Mucosa of gallbladder (tissue), 1 donor: ENCODE measurements at places on chromosomes 5 and 9. TPM values are rescaled to one million over a fixed set of nuclear protein-coding genes. Genes with fewer than 3 reads are reported as not detected.

GRCh38 chr5:112034421-112034979, 277.5 kb upstream of the NREP start:
- no peak for DNase-seq

GRCh38 chr5:158856291-158856690, 243.4 kb downstream of the EBF1 start:
- no peak for DNase-seq

DNA sequence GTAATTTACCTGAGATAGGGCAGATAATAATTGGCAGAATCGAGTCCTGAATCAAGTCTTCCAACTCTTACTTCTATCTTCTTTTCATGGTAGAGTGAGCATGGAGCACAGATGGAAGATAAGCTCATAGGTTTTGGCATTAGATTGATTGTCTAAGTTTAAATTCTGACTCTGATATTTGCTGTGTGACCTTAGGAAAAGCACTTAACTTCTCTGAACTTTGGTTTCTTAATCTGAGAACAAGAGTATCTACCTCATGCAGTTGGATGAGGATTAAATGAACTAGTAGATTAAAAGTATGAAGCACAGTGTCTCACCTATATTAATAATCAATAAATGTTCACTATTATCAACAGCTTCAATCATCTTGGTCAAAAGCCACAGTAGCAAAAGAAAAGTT, 9.4 kb upstream of the ASTN2 start:
- no peak for DNase-seq

GRCh38 chr5:75047356-75047755, 5.0 kb downstream of the GCNT4 start:
- DNase-seq = no peak

GRCh38 chr5:143251190-143251589, 152.3 kb downstream of the NR3C1 start:
- DNase-seq = no peak

DNA sequence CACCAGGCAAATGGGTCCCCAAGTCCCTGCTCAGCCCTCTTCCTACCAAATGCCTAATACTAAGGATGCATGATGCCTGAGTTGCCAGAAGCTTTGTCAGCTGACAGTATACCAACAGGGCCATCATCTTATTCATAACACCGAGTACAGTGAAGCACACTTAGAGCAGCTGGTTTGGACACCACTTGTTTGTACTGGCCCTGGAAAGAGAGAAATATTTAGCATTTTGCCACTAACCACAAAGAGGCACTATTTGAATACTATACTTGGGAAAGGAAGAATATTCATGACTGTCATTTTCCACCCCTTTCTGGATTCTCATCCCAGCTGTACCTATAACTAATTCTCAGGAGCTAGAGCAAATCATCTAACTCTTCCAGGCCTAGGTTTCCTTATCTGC, 364.4 kb upstream of the KIF2A start:
- no peak for DNase-seq

GRCh38 chr5:14954616-14955343, 83.2 kb upstream of the ANKH start:
- no peak for DNase-seq

GRCh38 chr9:23938908-23939307, 112.9 kb upstream of the ELAVL2 start:
- DNase-seq = no peak

GRCh38 chr9:127915801-127916719, 781 bp downstream of the ST6GALNAC4 start:
- DNase-seq = no peak

- peak; percentile 43 for DNase-seq
Observed at GRCh38 chr9:127154390-127155191, 32.2 kb upstream of the ANGPTL2 start.

DNA sequence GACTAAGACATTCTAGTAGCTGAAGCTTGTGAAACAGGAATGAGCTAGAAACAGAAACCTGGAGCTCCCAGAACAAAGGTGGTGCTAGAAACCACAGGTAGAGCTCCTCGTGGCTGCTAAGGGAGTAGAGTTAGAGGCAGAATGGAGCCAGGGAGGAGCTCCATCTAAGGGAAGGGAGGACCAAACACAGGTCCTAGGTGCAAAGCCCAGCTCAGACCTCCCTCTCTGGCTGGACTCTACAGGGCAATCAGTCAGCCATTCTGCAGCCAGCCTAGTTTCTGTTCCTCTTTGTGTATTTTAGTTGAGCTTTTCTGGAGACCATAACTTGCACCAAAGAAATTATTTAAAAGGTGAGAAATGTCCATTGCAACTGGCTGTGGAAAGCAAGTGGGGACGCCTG, 70.4 kb downstream of the CRB2 start:
- DNase-seq = no peak

DNA sequence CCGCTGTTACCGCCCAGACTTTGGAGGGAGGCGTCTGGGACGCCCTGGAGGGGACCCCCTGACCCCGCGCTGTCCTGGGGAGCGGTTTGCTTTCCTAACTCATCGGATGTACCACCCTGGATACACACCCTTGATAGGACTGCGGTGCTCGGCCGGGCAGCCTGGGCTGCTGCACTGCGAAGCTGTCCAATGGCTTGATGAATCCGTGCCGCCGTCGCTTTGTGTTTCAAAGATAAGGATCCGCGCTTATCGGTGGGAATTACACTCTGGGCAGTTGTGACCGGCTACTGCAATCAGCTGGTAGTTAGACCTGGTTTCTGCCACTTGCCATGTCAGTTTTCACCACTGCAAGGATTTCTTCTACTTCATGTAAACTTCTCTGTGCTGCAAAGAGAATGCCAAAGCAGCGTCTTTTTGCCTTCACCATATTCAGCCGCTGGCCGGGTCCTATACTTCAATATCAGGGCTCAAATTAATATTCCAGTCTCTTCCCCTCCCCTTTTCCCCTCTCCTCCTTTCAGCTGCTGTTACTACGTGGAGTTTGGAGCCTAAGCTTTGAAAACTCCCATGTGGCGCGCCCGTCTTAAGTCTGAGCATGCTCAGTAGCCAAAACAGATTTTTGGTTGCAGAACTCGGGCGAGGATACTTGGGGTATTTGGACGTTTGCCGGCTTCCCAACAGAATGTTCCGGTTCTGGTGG, 727 bp downstream of the SMAD5 start:
- peak; percentile 46 for DNase-seq

- DNase-seq = no peak
Observed at GRCh38 chr9:134214766-134215419, 50.5 kb upstream of the RNU6ATAC start.

DNA sequence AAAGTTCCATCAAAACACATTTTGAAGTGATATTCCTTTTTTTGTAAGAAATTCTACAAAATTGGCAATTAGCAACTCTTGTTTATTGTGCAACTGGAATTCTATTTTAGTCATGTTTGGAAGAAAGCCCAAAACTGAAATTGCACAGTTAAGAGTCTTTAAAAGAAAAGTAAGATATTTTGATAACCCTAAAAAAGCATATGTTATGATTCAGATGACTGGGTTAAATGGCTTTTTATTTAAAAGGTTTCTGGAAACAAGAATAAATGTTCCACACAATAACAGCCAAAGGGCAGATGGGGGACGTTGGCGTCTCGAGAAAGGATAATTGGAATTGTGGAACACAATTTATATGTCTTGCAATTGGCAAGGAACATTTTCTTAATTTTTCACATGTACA, 275.2 kb downstream of the CDH9 start:
- DNase-seq = no peak

- DNase-seq = no peak
Observed at GRCh38 chr9:38029915-38030638, 39.0 kb downstream of the SHB start.

DNA sequence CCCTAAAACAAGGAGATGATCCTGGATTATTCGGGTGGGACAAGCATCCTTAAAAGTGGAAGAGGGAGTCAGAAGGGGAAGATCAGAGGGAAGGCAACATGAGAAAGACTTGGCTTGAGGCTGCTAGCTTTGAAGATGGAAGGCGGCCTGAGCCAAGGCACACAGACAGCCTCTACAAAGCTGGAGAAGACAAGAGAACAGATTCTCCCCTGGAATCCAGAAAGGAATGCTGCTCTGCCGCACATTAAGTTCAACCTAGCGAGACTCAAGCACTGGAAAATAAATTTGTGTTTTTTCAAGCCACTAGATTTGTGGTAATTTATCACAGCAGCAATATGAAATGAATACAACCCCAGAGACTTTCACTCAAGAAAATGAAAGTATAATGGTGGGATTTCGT, 17.9 kb downstream of the SLC36A3 start:
- DNase-seq = no peak

- no peak for DNase-seq
Observed at GRCh38 chr5:33065131-33065530, 354.0 kb downstream of the NPR3 start.

DNA sequence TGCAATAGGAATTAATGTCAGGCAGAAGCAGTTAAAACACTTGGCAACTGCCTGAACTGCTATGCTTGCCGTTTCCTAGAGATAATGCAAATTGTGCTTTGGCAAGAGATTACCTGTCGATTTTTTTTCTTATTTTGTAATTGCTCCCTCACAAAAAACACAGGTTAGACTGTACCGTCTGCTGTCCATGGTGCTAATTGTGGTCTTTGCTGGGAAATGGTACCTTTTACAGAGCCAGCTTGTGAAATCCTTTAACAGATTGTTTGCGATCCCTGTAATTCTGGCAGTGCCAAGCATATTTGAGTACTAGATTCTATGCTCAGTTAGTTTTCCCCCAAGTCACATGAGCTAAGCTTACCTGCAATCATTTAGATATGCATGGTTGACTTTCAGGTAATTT, 2125.8 kb upstream of the WWC1 start:
- DNase-seq = no peak

FCN1 gene
- total RNA-seq = 2.0 TPM

TERT gene
- not detected for total RNA-seq

RAD50 gene
- total RNA-seq = 37.3 TPM

TNC gene
- 29.4 TPM for total RNA-seq

DNM1 gene
- total RNA-seq = 135 TPM
